Ascending aorta (tissue), 2 donors: ENCODE measurements at places on chromosomes 7 and 10.

- DNase-seq, result no peak
These were observed 135.5 kb downstream of the NPY start for GRCh38 chr7:24419511-24419910.

DNA sequence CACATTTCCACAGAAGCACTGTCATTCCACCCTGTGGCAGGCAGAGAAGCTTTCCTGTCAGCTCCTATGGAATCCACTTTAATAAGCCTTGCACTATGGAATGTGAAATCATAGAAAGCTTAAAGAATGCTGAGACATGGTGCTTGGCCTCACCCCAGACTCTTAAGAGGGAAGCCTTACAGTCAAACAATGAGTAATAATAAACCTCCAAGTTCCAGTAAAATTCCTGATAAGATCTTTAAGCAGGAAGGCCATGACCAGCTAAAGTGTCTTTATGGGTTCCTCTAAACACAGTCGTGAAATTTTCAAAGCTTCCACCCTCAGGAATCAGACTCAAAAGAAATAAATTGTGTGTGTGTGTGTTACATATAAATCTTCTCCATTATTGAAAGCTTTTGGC lies 11.9 kb upstream of the TEX36 start:
- DNase-seq, result no peak

DNA sequence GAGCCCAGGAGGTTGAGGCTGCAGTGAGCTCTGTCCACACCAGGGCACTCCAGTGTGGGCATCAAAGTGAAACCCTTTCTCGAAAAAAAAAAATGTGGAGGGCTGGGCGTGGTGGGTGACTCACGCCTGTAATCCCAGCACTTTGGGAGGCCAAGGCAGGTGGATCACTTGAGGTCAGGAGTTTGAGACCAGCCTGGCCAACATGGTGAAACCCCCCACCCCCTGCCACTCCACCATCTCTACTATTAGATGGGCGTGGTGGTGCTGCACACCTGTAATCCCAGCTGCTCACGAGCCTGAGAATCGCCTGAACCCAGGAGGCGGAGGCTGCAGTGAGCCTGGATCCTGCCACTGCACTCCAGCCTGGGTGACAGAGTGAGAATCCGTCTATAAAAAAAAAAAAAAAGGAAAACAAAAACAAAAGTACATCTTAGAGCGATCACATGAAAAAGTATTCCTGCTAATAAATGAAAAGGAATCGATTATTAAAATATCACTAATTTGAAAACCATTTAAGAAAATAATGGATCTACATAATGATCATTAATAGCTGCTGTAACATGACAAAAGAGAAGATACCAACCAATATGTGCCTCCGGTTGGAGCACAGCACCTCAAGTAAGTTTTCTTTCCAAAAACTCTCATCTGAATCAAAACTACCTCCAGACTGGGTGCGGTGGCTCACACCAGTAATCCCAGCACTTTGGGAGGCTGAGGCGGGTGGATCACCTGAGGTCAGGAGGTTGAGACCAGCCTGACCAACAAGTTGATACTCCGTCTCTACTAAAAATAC lies 4.9 kb downstream of the HNRNPF start:
- no peak for DNase-seq

GRCh38 chr7:2444476-2444875 lies 31.7 kb downstream of the GRIFIN start:
- DNase-seq, result peak; percentile 71

- DNase-seq, result no peak
These were observed 29.2 kb downstream of the COA1 start for GRCh38 chr7:43700059-43700501.

GRCh38 chr10:43683451-43684291 lies 35.0 kb upstream of the ZNF32 start:
- DNase-seq, result no peak

- DNase-seq, result no peak
These were observed 32.1 kb downstream of the ELMO1 start for GRCh38 chr7:37416378-37417106.

DNA sequence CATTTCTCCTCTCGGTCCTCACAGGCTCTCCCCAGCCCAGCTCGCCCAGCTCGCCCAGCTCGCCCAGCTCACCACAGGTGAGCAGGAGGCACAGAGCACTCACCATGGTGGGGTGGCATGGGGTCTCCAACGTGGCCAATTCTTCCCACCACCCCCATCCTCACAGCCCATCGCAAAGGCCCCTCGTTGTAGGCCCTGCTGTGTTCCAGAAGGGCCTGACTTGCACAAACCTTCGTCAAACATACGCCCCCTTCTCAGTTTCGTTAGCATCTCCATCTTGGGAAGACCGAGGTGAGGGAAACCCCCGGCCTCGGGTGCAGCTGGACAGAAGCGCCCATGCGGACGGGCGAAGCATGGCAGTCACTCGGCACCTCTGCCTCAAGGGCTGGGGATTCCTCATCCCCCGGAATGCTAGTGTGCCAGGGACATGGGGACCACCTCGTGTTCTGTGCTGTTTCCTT lies 304.6 kb downstream of the TNS3 start:
- no peak for DNase-seq

DNA sequence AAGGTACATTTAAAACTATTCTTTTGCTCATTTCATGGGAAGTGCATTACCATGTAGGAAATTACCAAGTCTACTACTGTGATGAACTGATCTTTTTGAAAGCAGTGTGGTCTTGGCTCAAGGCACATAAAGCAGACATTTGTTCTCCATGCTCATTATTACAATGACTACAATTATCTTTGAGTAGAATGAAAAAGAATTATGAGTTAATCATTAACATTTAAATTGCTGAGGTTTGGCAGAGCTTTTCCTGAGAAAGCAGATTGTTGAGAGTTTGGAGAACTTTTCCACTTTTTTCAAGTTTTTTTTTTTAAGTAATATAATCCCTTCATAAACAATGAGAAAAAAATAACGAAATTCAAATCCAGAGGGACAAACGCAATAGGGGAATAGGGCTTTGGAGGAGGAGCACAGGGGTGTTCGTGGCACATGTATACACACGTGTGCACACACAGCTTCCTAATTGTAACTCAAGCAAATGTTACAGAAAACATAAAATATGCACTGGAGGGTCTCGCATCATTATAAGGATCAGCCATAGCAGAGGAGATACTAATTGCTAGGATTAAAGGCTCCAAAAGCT lies 8.9 kb upstream of the CUBN start:
- DNase-seq, result no peak

DNA sequence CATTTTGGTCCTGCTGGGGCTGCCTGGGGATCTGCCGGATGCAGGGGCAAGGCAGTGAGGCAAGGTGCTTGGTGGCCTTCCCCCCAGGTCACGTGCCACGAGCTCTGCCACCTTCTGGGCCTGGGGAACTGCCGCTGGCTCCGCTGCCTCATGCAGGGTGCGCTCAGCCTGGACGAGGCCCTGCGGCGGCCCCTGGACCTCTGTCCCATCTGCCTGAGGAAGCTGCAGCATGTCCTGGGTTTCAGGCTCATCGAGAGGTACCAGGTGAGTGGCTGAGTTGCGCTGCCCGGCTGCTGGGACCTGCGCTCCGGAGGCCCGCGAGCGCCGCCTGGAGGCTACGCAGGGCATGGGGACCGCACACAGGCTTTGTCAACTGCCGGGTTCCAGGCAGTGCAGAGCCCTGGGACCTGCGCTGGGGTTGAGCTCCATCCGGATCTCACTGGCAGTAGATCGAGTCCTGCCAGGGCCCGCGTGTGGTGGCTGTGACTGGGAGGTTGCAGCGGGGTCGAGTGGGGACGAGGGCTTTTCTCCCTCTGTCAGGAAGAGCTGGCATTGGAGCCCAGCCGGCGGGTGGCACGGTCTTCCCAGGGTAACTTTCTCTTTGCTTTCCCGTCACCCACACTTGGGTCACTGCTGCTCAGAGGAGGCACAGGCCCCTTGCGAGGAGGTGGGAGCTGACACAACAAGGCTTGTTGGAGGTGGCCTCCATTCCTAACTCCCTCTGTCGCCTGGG lies 21.7 kb downstream of the AMZ1 start:
- no peak for DNase-seq

- no peak for DNase-seq
These were observed 86.9 kb downstream of the ZNF277 start for GRCh38 chr7:112293416-112293815.

GRCh38 chr7:20287317-20287716 lies 43.4 kb upstream of the ITGB8 start:
- no peak for DNase-seq

DNA sequence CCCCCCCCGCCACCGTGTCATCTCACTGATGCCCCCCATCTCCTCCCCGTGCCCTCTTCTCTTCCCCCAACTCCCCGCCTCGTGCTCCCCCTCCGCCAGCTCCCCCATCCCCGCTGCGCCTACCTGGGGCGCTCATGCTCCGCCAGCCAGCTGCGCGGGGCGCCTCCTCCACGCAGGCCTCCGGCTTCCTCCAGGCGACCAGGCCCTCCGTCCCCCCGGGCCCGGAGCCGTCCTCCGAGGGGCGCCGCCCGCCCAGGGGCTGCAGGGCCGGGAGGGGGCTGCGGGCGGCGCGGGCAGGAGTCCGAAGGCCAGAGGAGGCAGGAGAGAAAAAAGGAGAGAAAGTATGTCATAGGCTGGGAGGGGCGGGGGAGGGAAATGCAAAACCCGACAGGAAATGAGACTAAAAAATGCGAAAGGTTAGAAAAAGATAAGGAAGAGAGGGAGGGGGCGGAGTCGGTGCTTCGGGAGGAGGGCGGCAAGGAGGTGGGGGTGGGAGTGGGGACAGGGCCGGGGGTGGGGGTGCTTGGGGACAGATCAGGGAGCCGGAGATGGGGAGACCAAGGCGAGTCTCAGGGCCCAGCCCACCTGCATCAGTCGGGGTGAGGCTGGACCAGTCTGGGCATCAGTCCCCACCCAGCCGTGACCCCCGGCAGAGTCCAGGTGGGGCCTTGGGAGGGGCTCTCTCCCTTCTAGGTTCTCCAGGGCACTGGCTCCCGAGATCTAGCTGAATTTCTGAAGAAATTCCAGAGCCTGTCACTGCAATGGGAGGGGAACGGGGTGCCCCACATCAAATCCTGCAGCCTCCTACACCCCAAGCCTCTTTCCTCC lies at the start of gene CARD11:
TSS of gene CARD11 (minus strand) at position 324 of the 828 bp plus-strand sequence. CDS start 85,361 bp downstream, outside the sequence.
- DNase-seq, result no peak

- DNase-seq, result no peak
These were observed 8.3 kb upstream of the PIP4K2A start for GRCh38 chr10:22722626-22723169.

DNA sequence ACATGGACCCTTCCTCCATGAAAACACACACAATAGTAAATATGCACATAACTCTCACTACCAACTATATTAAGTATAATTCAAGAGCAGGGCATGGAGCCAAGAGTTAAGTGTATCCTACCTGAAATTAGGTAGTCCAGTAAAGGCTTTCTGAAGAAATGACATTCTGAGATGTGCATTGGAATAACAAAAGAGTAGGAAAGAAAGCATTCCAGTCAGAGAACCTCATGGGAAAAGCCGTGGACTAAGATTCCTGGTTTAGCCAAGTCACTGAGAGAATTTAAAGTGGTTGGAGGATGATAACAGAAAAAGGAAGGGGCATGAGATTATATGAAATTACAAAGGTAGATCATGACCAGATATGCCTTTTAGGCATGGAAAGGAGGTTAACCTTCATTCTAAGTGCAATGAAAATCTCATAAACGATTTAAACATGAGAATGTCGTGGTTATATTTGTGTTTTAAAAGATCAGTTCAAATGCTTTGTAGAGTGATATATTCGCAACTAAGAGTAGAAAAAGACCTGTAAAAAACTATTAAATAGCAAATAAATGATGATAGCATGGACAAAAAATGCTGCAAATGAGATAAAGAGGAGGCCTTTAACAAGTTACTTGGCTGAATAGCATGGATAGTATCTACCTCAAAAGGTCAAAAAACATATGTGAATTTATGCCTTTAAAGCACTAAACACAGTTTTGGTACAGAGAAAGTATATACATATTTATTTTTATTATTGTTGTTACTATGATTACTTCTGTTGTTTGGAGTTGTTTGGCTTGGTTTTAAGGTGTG lies 767.4 kb upstream of the GHITM start:
- DNase-seq, result no peak

DNA sequence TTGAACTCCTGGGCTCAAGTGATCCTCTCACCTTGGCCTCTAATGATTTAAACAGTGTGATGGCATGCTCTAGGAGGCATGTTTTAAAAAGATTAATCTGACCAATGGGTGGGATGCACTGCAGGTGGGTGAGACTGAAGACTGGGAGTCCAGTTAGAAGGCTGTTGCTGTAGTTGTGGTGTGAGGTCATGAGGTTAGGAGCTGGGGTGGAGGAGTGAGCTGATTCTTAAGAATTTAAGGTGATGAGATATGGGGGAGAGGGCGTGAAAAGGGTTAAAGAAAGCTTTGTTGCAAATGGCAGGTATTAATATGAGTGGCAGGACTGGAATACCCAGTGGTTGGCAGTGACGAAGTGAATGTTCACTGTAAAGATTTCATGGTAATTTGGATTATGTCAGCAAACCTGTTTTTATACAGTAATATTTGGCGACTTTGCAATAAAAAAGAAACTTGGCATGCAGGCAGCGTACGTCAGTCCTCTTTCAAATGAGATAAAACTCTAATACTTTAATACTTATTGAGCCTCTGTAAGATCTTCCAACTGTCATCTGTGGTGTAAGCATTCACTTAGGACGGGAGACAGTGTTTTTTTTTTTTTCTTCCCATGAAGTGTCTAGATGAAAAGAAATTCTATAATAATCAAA lies 72.8 kb upstream of the MTPN start:
- no peak for DNase-seq

GRCh38 chr10:76192694-76193320 lies 761.4 kb downstream of the LRMDA start:
- no peak for DNase-seq

DNA sequence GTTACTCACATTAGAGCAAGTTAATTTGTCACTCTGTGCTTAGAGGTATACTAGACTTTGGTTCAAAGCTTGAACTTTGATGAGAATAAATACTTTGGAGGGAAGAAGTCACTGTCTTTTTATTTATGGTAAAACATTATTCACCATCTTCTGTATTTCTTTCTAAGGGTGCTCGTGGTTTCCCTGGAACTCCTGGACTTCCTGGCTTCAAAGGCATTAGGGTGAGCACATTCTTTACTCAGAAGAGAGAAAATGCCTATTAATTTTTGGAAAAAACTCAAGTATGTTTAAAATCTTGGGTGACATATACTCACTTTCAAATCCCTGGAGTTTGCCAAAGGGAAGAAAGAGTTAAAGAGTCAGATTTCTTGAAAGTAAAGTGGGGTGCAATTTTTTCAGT lies 10.8 kb downstream of the COL1A2 start:
- no peak for DNase-seq

DNA sequence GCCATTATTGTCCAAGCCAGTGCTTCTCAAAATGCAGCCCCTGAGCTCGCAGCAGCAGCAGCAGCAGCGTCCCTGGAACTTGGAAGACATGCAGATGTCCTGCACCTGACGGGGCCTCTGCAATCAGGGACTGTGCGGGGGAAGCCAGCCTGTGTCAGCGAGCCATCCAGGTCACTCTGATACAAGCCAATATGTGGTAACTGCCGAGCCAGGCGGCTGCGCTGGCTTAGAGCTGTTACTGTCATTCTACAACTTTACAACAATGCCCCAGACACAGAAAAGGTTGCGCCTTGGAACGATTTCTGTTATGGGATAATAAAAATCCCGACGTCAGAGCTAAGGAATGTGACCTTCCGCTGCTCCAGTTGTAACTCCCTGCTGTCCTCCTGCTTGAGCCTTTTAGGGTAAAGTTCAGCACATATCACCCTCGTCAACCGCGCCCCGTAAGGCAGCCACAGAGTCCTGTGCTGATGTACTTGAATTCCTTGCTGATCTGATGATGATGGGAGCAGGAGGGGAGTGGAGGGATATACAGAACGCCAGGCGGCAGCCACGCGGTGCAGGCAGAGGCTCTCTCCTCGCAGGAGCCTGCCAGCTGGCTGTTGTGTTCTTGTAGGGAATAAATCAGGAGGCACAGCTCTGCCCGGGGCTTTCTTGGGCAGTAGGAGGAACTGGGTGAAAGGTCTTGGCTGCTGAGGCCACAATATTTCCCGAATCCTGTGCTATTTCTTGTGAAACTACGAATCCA lies 20.0 kb upstream of the CRYGN start:
- peak; percentile 52 for DNase-seq
